ENCODE measurements at places on chromosomes 2 and 18.

DNA sequence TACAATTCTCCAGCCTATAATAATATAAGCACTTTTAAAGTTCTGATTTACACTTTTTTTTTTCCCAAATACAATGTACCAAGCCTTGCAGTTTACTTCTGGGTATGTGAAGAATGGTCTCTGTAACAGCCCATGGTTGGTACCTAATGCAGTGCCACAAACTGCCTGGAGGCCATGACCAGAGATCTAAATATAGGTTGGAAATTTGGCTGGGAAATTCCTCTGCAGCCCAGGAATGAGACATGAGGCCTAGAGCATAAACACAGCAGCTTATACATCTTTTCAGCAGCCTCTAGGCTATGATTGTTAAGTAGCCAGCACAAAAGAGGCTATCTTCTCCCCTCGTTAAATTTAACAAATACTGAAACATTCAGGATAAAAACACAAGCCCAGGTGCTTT lies 432.0 kb upstream of the FAM98A start:
- no peak for DNase-seq

GRCh38 chr2:44102790-44103562 lies 65.7 kb upstream of the PPM1B start:
- no peak for DNase-seq

- DNase-seq, result no peak
Observed at GRCh38 chr2:28437918-28438317, 45.3 kb downstream of the FOSL2 start.

- DNase-seq, result no peak
Observed at GRCh38 chr2:177237932-177238331, 25.3 kb downstream of the HNRNPA3 start.

DNA sequence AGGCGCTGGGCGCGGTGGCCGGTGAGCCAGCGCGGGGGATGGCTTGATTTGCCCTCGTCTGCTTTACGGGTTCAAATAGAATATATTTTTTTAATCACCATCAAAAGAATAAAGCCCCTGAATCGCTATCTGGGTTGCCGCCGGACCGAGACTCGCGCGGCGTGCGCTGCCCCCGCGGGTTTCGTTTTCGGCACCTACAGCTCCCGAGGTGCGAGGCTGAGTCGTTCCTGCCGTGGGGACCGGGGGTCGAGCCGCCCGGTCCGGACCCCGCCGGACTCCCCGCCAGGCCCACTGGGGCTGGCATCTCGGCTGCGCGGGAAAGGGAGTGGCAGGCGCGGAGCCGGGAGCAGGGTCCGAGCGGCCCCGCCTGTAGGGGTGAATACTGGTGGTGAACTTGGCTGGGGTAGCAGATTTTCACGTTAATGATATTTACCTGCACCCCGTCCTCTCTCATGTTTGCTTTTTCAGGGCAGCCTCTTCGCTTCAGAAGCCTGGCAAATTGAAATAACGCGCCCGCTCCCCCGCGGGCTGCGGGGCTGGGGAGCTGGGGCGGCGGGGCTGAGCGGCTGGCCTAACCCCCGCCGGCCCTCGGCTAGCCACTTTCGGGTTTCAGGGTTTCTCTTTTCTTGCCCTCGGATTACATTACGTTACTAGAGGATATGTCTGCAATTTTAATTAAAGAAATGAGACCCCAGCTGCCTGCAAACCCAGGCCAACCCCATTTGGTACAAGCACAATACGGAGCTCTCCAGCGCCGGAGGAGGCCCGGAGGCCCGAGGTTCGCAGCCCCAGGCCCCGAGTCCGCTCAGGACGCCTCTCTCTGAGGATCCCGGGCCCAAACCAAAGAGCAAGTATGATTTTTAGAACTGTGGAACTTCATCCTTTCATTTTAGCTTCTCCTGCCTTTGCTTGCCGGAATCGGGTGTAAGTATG lies 1.7 kb upstream of the CELF4 start:
- DNase-seq, result no peak

- no peak for DNase-seq
Observed at GRCh38 chr2:126886211-126886915, 12.3 kb upstream of the TEX51 start.

DNA sequence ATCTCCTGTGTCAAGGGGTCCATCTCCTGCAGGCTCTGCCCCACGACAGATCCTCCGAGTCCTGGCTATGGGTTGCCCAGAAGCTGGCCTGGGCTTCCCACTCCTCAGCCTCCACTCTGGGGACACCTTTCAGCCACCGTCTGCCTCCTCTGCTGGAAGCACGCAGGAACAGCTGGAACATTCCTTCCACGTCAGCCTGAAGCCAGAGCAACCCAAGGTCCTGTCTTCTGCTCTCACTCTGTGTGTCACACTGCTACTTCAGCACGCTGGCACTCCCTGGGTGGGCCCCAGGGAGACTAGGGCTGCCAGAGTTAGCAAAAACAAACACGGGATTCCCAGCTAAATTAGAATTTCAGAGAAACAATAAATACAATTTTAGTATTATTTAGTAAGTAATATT lies 148.8 kb downstream of the HRH4 start:
- no peak for DNase-seq

GRCh38 chr2:42009657-42010580 lies 37.9 kb upstream of the PKDCC start:
- DNase-seq, result no peak

DNA sequence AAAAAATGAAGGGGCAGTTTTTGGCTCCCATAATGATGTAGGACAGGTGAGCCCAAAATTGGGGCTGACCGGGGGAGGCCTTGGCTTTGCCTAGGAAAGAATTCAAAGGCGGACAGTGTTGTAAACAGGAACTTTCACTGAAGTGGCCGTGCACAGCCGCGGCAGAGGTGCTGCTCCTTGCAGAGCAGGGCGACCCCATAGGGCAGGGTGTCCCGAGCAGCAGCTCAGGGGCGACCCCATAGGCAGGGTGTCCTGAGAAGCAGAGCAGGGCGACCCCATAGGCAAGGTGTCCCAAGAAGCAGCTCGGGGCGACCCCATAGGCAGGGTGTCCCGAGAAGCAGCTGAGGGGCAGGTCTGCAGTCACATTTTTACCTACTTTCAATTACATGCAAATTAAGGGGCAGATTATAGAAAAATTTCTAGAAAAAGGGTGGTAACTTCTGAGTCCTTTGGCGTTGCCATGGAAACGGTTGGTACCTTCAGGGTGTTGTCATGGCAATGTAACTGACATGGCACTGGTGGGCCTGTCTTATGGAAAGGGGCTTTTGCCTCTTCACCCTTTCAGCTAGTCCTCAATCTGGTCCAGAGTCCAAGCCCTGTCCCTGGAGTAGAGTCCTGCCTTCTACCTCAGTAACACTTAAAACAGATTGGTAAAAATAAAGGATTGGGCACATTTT lies 134.5 kb downstream of the FBXO15 start:
- DNase-seq, result no peak

GRCh38 chr2:235050980-235051351 lies 99.1 kb downstream of the SH3BP4 start:
- DNase-seq, result no peak

DNA sequence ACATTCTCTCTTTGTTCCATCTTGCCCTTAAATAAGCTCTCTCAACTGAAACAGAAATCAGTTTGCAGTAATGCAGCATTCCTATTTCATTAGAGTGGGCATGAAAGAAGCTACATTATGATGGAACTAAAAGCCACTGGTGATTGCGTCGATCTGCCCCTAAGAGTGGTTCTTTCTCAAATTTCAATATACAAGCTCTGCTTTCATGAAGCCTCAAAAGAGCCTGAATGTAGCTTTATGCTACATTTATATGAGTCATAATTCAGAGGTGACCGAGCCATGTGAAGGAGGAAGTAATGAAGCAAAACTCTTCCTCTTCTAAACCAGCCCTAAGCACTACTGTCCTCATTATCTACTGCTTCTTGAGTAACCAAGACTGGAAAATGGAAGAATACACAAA lies 64.8 kb upstream of the CYTIP start:
- DNase-seq, result no peak

- no peak for DNase-seq
Observed at GRCh38 chr18:47036298-47036874, 965 bp upstream of the ELOA2 start.

DNA sequence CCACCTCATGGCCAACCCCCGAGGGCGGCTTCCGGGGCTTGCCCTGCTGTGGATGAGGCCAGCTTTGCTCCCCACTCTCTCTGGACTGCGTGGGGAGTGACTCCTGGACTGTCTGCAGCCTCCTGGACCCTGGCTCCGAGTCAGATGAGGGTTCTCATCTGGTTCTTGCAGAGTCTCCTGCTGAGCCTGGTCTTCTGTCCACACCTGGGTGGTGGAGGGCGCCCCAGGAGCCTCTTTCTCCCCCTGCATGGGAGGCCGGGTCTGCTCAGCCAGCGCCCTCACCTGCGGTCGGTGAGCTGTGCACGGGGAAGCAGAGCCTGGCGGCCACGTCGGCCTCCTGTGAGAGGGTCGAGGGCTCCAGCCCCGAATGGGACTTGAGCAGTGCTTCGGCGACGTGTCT lies 78.3 kb downstream of the RTP5 start:
- no peak for DNase-seq

- DNase-seq, result no peak
Observed at GRCh38 chr2:133674433-133675331, 106.4 kb upstream of the NCKAP5 start.

DNA sequence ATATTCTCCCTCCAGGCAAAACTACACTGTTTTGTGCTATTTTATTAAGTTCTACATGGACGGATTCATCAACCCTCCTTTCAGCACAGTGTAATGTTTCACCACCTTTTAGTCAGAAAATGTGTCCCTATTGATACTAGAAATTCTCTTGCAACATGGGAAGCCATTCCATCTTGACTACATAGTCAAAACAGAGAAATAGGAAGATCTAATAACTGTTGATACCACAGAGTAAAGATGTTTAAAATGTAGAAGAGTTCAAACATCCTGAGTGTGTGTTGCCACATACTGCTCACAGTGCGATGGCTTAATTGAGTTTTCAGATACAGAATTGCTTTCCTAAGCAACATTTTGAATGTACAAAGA lies 492.2 kb upstream of the RAB12 start:
- no peak for DNase-seq

DNA sequence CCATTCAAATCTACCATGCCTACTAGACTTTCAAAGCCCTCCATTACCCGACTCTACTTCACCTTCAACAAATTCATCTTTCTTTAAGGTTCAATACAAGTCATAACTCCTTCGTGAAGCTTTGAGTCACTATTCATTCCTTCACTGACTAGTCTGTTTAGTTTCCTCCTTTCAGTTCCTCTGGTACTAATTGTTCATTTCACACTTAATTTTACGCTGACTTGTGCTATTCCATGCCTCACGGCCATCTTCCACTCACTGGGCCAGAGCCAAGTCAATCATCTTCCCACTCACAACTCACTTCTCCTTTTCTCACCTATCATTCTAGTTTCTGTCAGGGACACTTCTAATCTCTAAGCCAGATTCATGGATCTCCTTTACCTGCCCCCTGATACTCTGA lies 136.2 kb downstream of the MTX2 start:
- no peak for DNase-seq

- no peak for DNase-seq
Observed at GRCh38 chr2:73896362-73897239, 3.8 kb downstream of the ACTG2 start.

DNA sequence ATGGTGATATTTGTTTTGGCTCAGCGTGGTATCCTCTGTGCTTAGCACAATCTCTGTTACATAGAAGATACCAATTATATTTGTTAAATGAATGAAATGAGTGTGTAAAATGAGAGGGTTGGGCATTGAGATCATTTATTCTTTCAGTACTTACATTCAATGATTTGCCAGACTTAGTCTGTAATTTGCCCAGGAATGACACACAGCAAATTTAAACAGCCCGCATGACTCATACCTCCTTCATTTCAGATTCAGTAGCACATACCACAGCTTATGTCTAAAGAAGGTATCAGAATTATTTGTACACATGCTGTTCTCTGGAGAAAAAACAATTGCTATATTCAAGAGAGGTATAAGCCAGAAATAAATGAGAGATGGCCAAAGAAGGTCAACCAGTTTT lies 37.0 kb downstream of the KLHL14 start:
- DNase-seq, result no peak

DNA sequence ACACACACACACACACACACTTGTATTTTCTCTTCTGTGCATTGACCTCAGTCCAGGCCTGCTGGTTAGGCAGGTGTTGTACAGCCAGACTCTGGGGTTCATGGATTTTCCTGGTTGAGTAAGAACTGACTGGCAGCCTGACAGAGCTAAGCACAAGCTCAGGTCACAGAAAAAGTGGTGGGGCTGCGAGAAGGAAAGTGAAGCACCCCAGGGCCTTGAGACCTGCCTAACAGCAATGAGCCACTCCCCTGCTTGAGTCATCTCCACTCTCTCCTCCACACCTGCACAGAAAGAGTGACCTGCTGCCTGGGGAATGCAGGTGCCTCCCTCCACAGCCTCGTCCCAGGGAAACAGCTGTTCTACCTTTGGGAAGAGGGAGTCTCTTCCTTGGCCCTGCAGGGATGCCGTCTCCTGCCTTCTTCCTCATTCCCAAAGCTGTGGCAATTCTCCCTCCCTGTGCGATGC lies 91.4 kb upstream of the LGALSL start:
- no peak for DNase-seq

GRCh38 chr2:216659276-216659675 lies 26.1 kb downstream of the IGFBP2 start:
- no peak for DNase-seq

- DNase-seq, result no peak
Observed at GRCh38 chr18:55510809-55511208, 77.2 kb downstream of the TCF4 start.

DNA sequence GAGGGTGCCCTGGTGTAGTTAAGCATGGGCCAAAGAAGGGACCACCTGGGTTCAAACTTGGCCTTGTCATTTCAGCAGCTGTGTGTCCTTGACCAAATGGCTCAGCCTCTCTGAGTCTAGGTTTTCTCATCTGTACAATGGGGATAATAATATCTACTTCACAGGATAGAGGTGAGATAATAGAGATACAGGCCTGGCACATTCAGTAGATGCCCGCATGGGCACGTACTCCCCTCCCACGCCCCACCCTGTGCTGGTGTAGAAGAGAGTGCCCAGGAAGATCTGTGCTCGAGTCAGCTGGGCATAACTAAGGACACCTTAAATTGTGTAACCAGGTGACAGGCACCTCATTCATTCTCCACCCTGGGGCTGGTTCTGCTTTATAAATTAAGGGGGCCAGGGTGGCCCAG lies 8.4 kb upstream of the TMEM185B start:
- DNase-seq, result no peak
